ENCODE measurements at places on chromosomes 16 and 17.
A peak's percentile ranks its signal among the peaks of the same experiment; 100 is the strongest.

DNA sequence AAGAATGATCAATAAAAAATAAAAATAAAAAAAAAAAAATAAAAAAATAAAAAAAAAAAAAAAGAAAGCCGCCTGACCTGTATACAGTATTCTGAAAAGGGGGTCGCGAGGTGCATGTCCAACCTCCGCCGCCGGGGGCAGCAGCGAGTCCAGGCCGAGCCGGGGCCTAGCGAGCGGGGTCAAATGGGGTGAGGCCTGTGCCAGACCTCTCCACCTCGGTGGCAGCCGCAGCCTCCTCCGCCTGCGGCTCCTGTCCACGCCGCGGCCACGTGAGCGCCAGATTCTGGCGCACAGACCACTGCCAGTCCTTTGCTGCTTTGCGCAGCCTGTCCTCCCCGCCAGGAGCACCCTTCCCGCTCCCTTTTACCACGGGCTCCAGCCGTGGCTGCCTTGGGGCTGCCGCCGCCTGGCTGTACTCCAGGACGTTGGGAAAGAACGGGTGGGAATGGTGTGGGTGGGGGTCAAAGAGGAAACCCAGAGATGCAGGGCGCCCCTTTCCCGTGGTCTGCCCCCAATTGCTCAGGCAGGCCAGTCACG lies 2.4 kb upstream of the BCKDK start:
- peak; percentile 59 for DNase-seq

DNA sequence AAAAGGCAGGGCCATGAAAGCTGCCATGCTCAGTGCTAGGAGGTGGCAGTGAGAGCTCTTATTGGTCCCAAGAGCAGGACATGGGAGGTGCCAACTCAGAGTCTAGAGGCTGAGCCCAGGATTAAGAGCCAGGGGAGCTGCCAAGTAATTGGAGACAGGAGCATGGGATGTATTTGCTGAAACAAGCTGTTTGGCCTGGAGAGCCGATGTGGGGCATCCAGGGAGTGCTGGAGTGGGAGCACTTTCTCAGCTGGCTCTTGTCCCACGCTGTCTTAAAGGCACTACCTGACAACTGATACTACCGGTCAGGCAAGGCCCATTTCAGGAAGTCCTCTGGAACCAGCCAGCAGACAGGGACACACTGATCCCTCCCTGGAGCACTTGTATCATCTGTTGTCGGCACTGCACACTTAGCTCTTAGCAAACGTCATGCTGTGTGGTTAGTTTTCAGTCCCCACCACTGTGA lies 19.3 kb downstream of the ANKFN1 start:
- DNase-seq, result peak; percentile 13

GRCh38 chr17:48137656-48138055 lies 30.1 kb downstream of the SNX11 start:
- no peak for DNase-seq

DNA sequence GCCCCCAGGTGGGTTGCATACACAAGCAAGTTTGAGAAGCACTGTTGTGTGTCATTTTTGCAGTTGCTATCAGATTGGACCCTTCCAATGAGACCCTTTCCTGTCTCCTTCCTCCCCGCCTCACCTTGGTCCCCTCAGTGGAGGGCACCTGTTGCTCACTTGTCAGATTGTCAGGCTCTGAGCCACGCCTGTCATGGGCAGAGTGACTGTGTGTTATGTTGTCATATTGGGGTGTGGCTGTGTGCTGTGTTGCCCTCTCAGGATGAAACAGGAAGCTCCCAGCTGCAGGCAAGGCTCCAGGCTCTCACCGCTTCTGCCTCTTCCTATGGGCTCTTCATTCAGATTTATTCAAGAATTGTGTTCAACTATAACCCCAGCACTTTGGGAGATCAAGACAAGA lies 302.9 kb downstream of the CPPED1 start:
- DNase-seq, result no peak

DNA sequence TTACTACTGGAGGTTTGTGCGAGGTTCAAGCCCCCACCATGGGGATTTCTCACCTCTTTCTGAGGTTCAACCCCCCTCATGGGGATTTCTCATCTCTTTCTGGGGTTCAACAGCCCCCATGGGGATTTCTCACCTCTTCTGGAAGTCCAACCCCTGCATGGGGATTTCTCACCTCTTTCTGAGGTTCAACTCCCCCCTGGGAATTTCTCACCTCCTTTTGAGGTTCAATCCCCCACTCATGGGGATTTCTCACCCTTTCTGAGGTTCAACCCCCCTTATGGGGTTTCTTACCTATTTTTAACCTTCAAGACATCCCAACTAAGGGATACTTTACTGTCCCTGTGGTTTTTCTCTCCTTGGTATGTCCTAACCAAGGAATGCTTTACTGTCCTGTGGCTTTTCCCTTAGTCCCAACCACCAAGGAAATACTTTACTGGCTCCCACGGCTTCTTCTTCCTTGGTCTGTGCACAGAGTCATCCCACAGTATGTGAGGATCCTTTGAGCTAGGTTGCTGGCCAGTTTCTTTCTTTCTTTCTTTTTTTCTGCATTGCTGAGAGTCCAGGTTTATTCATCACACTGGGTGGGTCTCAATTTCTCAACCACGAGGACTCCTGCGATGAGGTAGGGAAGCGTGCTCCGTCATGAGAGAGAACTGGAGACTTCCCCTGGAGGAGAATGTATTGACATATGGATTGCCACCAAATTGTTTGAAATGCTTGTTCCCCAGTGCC lies 2140.2 kb downstream of the TP53TG3F start:
- no peak for DNase-seq

DNA sequence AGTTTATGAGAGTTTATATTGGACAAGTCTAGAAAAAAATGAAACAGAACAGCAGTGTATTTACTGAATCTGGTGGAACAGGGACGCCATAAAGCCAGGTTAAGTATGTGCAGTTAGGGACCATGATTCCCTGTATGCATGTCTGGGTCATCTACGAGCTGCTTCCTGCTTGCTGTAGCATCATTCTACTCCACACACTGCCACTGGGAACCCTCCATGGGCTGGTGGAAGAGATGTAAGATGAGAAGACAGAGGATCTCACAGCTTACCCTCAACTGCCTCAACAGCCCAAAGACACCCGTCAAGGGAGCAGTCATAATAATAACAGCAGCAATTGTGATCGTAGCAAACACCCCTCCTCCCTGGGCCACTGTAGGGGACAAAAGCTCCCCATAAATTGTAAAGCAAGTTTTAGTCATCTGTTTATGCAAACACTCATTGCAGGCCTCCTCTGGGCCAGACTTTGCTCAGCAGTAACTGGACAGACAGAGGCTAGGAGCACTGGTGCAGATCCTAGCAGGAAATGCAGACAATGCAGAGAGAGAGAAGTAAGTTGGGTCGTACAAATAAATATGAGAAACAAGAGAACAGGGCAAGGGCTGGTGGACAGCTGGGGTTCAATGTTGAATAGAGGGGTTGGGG lies 188.0 kb downstream of the SOX9 start:
- DNase-seq, result no peak

GRCh38 chr17:33560165-33560564 lies 267.1 kb upstream of the ASIC2 start:
- no peak for DNase-seq

GRCh38 chr17:16937431-16937830 lies 34.5 kb downstream of the TNFRSF13B start:
- no peak for DNase-seq

DNA sequence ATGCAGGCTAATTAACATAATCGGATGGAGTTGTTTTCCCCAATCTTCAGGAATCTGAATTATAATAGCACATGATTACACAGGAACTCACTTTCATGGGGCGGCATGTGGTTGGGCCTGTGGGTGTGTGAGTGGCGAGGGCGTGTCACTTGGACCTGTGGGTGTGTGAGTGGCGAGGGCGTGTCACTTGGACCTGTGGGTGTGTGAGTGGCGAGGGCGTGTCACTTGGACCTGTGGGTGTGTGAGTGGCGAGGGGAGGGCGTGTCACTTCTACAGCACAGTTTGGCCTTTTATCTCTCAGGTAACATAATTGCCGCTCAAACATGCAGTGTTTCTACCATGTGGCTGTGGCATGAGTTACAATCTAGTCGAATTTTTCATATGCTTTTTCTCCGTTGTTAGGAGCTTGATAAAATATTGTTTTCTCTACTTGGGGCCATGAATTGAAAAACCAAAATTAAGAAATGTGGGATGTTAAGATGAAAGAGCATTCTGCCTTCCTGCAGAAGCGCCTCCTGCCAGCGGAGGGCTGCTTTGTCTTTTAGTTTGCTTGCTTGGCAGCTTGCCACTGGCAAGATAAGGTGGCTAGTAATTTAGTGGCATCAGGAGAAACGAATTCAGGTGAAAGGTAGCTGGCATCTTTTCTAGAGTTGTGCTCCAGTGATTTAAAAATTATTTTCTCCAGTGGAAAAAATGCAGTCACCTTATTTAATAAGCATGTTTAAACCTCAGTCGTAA lies 36.2 kb downstream of the USP10 start:
- DNase-seq, result no peak

DNA sequence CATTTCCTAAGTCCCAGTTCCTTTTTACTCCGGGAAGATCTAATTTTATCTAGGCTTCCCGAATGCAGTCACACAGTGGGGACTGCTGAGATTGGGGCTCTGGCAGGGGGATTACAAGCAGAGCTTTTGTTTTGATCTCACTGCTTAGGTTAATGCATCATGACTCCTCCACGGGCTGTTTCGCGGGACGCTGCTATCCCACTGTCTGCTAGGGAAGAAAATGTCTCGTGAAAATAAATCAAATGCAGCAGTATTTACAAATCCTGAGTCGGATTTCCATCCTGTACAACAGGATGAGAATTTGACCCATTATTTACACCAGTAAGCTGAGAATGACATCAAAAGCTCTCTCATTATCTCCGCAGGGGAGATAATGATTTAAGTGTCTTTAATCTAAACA lies 83.8 kb downstream of the CDH11 start:
- no peak for DNase-seq

- peak; percentile 79 for DNase-seq
Observed at GRCh38 chr16:15055141-15056053, 477 bp downstream of the NTAN1 start.

- DNase-seq, result no peak
Observed at GRCh38 chr17:75877752-75878173, 618 bp downstream of the TRIM47 start.

GRCh38 chr16:70756071-70756470 lies 44.9 kb downstream of the VAC14 start:
- DNase-seq, result peak; percentile 16

DNA sequence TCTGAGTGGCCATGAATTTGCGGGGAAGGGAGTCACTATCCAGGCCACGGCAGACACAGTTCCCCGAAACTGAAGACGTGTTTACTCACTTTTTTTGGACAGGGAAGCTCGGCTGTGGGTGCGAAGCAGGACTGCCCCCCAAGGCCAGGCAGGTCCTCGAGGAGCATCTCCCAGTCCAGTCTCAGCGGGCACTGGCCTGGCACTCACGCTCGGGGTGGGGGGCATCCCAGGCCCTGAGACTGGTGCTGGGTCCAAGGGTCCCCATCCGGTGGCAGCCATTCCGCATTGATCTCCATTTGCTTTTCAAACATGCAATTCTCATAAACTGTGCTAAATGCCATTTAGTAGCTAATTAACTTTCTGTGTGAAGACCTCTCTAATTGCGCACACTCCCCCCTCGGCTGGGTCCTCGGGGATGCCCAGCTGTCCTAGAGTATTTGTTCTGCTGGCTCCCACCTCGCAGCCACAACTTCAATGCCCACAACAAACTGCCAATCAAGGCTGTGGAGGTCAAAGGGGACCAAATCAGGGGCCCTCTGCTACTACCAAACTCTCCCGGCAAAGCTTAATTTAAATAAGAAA lies 50.2 kb downstream of the TBC1D16 start:
- no peak for DNase-seq

DNA sequence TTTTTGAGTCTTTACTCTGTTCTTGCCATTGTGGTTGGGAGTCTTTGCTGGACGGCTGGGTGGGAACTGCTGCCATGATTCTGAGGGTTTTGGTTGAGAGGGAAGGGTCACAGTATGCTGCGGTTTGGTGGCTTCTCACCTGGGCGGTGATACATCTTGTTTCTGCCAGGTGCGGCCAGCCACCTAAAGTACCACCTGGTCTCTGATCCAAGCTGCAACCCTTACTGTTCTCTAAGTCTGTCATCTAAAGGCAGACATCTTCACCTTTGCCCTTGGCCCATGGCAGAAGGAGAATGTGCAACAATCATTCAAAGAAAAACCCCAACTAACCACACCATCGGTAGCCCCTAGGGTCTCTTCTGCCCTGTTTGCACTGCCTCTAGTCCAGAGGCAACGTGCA lies 19.6 kb upstream of the MPO start:
- DNase-seq, result no peak

All from hypothalamus (tissue), 51 donors.